Left ventricle myocardium inferior (tissue), 1 donor: ENCODE measurements at places on chromosomes 4 and X.

DNA sequence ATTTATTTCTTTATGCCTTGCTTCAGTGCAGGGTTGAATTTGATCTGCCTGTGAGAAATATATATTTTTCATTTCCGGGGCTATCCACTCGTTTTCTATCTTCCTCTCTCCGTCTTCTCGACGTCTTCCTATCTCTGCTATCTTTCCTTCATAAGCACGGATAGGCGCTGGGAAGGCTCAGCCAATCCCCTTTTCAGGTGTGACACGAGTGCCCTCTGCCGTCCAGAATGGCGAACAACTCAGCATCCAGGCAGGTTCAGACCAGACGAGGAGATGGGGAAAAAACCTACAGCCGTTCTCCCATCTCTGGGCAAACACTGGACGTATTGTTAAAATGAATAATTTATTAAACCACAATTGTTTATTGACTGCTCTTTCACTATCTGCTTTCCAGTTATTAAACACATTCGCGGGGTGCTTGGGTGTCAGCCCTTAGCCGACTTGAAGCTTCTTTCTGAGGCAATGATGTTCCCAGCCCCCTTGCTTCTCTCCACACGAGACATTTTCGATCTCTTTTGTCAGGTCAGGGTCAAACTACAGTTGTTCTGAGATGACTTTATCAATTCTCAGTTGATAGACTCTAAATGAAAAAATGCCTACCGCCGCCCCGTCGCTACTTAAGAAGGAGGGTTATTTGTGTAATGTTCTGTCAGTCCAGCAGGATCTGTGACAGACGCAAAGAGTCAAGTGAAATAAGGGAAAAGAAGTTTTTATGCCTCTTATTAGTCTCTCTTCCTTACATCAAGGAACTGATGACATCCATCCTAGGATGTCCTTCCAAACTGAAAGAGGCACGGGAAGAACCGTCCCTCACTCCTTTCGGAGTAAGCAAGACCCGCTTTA, 96.3 kb upstream of the NOCT start:
- DNase-seq = peak; percentile 72

- no peak for DNase-seq
Measured at GRCh38 chrX:111756486-111756885, 75.5 kb downstream of the ALG13 start.

DNA sequence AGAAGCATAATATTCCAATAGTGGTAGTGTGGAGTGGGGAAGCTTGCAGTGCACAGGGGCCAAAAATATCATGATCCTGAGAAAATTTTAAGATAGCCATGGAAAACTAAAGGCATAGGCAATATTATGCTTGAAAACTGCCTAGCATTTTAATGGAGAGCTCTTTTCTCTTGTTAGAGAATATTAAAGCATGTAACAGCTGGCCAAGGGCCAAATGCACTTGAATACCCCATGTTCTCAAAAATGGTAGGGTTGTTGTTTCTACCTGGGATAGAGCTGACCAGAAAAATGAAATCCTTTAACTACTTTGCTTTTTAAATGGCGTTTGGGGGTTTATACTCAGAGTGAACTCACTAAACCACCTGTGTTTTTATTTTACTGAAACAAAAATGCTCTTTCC, 739.6 kb upstream of the SLIT2 start:
- no peak for DNase-seq

DNA sequence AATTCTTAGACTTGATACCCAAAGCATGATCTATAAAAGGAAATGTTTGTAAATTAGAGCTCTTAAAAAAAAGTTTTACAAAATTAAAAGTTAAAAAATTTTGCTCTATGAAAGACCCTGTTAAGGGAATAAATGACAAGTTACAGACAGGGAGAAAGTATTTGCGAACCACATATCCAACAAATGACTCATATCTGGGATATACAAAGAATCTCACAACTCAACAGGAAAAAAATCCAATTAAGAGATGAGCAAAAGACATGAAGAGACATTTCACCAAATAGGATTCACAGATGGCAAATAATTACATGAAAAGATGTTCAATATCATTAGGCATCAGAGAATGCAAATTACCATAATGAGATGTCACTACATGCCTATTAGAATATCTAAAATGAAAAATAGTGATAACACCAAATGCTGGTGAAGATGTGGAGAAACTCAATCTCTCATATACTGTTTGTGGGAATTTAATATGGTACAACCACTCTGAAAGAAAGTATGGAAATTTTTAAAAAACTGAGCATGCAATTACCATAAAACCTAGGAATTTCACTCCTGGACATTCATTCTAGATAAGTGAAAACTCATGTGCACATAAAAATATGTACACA, 100.8 kb upstream of the EOLA2 start:
- DNase-seq = no peak

GRCh38 chrX:30627818-30628652, 25.2 kb upstream of the GK start:
- no peak for DNase-seq

GRCh38 chr4:176726803-176727202, 65.9 kb downstream of the VEGFC start:
- DNase-seq = no peak

DNA sequence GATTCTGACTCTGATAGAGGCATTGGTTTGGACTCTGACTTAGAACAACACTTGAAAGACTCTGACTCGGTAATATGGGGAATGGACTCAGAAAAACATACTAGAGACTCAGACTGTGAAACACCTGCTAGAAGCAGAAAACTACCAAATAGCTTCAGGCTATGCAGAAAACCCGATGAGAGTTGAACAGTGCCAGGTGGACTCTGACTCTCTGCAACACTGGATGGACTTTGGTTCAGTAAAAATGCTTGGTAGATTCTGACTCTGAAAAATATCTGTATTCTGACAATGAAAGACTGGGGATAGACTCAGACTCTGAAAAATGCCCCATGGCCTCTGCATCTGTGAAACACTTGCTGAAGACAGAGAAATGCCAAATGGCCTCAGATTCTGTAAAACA, 215.1 kb upstream of the HDX start:
- DNase-seq = no peak
